Activated CD4-positive, alpha-beta T cell treated with anti-CD3 and anti-CD28 coated beads, Interleukin-2, amount 50 U/mL, for 24 hours (primary cell): ENCODE measurements at places on chromosomes 12 and 14.

- no peak for DNase-seq
These were observed 114.5 kb upstream of the NCOR2 start for GRCh38 chr12:124681779-124682391.

GRCh38 chr12:51020448-51021182 is 5.6 kb downstream of the SLC11A2 start:
- no peak for DNase-seq

- no peak for DNase-seq
These were observed at the start of gene ADCY6 for GRCh38 chr12:48788854-48789775. TSS of gene ADCY6 (minus strand) at chr12:48789089. CDS start at chr12:48783434, 5,655 bp downstream.

- no peak for DNase-seq
These were observed 47.1 kb downstream of the SLC2A13 start for GRCh38 chr12:40058721-40059190.

- no peak for DNase-seq
These were observed 294.1 kb downstream of the SEC23A start for GRCh38 chr14:38808734-38809455.

DNA sequence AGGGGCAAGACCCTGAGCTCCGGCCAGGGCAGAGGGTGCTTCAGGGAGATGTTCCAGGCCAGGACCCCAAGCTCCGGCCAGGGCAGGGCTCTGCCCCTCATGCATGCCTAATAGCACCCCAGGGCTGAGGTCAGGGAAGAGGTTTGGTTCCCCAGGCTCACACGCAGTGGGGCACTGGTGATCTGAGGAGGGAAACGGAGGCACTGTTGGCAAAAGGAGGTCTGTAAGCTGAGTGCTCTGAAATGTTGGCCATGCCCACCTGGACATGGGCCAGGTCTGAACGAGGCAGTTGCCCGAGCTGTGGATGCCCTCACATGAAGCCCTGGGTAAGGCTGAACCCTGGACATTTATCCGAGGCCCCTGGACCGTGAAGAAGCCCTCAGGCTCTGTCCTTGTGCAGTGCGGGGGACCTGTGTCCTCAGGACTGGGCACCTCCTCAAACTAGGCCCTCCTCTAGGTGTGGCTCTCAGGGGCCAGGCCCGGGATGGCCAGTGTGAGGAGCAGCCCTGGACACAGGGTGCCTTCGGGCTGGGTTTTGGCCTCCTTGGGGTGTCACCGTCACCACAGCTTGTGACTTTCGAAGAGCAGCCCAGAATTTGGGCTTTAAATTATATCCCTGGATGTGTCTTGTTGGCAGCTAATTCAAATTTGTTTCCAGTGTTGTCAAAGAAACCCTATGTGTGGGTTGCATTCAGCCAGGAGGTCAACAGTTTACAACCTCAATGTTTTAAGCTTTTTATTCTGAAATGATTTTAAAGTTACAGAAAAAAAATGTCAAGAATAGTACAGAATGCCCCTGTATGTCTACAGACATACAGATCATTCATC is 66.8 kb downstream of the ADGRD1 start:
- no peak for DNase-seq

DNA sequence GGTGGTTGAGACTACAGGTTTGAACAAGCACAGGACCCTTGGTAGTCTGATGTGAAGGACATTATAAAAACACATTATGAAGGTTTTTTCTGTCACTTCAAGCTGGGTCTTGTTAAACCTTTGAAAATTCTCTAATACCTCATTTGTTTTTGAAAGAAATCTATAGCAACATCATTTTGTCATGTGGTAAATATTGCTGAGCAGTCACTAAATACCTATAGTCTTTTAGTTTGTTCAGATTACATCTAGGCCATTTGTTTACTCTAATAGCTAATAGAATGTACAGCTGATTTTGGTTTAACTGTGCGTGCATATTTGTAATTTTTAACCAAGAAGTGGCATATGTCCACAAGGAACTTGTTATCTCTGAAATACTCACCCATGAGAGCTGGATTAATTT is 2.9 kb downstream of the PPM1A start:
- DNase-seq, result no peak

DNA sequence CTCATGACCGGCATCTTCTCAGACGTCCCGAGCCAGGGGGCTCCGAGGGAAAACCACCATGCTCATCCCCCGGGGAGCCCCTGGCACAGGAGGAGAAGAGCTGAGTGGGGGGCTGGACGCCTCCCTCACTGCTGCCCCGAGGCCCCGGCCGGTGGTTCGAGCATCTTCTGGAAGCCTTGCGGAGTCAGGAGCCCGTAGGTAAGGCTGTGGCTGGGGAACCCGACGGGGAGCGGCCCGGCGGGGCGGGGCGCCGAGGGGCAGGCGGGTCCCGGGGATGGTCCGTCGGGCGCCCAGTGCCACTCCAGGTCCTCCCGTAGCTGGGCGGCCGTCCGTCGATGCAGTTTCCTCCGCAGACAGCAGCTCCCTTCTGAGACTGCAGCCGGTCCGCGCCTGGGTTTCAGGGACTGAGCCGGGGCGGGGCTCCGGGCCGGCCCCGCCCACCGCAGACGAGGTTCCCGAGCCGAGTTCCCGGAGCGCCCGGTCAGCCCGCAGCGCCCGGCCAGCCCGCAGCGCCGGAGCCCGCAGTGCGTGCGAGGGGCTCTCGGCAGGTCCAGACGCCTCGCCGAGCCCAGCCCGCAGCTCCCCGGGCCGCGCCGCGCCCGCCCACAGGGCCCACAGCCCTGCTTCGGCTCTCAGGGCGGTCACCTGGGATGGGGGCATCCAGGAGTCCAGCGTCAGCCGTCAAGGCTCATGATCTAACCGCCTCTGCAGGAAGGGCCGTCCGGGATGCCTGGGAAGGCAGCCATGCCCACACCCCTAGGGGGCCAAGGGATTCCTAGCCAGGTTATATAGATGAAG is at the start of gene PGF:
TSS of gene PGF (minus strand) at position 369 of the 798 bp plus-strand sequence. CDS start at position 14, 355 bp downstream.
- DNase-seq, result no peak

- no peak for DNase-seq
These were observed 21.2 kb upstream of the CDKL1 start for GRCh38 chr14:50417853-50418252.

DNA sequence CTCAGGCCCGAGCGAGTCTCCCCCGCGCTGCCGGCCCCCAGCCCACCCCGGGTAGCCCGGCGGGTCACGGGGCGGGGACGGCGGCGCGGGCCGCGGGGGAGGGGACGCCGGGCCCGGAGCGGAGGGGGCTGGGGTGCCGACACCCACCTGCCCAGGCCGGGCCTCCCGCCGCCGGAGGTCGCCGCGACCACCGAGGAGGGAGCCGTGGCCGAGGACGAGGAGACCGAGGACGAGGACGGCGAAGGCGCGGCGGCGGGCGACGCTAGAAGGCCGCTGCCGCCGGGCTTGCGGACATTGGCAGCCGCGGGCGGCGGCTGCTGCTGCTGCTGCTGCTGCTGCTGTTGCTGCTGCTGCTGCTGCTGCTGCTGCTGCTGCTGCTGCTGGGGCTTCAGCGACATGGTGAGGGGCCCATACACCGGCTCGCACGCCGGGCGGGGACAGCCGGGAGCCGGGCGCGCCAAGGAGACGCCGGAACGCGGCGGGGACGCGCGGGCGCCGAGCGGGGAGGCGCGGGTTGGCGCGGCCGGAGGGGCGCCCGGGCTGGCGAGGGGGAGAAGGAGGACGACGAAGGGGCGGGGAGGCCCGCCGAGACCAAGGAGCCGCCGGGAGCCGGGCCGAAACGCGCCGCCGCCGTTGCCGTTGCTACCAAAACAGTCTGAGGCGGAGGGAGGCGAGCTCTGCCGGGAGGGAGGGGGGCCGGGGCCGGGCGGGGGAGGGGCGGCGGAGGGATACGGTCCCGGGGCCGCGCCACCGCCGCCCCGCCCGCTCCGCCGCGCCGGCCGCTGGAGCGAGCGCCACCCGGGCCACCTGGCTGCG is at the start of gene ATXN2:
TSS of gene ATXN2 (minus strand) at position 679 of the 816 bp plus-strand sequence. CDS start at position 398, 281 bp downstream.
- DNase-seq, result no peak
